Posterior vena cava (tissue), 2 donors: ENCODE measurements at places on chromosomes 13 and 19.

- no peak for DNase-seq
Observed at GRCh38 chr13:90565985-90566713, 781.3 kb upstream of the MIR17HG start.

DNA sequence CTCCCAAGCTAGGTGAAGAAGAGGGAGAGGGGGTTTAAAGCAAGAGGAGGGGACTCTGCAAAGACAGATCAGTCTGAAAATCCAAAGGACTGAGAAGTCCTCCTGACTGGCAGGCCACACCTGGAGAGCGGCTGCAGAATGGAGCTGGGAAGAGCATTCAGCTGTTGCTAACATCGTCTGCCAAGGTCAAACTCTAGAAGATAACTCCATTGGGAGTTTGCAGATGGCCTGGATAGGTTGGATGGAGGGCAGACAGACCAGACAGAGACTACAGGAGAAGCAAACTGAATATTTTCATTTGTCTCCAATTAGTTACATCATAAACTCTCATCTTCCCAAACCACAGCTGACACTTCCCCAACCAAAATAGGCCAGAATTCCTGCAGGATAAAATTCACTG, 19.9 kb upstream of the SHISA2 start:
- no peak for DNase-seq

GRCh38 chr13:32126756-32127155, 95.2 kb downstream of the FRY start:
- DNase-seq: no peak

- DNase-seq: no peak
Observed at GRCh38 chr13:94335761-94336526, 143.5 kb downstream of the DCT start.

DNA sequence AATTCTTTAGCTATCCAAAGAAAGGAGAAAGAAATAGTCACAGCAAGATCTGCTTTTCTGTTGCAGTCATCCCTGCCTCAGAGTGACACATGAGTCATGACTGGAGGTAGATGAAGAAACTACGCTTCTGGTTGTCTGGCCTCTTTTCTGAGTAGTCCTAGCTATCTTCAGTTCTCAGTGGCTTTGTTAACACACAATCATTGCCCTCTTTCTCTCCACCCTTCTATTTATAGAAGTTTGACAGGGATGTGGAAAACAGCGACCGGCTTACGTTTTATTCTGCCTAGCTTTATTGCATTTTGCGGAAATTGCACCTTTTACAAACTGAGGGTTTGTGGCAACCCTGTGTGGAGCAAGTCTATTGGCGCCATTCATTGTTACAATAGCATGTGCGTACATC, 26.7 kb downstream of the SPATA13 start:
- no peak for DNase-seq

- DNase-seq: no peak
Observed at GRCh38 chr19:38862321-38863059, 12.7 kb upstream of the HNRNPL start.

DNA sequence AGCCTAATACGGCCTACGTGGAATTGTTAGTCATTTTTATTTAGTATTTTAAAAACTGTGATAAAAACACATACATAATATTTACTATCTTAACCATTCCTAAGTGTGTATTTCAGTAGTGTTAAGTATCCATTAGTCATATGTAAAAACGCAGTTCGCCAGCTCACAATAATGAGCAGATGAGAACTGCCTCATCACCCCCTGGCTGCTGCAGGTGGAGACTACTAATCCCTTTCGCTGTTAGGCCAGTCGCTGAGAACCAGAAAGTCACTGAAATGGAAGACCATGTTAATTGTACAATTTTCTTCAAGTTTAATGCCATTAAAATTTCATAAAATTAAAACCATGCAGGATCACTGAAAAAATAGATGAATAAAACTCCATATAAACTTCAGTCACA, 1.6 kb downstream of the ESD start:
- DNase-seq: no peak

DNA sequence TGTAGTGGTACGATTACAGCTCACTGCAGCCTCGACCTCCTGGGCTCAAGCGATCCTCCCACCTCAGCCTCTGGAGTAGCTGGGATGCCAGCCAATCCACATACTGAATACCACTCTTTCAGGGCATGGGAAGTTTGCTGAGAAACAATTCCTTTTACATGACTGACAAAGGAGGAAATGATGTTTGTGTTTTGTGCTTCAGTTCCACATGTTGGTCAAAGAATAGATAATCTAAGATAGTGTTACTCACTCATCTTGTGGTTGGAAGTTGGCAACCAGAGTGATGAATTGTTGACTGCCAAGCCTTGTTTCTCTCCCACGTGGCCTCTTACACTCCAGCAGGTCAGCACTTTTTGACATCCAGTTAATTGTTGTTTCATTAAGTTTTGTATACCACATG, 7.6 kb downstream of the MBD3L2B start:
- no peak for DNase-seq

GRCh38 chr13:44660050-44660449, 83.9 kb upstream of the TSC22D1 start:
- no peak for DNase-seq

GRCh38 chr19:19451429-19452242, 46.2 kb downstream of the GATAD2A start:
- peak; percentile 19 for DNase-seq

DNA sequence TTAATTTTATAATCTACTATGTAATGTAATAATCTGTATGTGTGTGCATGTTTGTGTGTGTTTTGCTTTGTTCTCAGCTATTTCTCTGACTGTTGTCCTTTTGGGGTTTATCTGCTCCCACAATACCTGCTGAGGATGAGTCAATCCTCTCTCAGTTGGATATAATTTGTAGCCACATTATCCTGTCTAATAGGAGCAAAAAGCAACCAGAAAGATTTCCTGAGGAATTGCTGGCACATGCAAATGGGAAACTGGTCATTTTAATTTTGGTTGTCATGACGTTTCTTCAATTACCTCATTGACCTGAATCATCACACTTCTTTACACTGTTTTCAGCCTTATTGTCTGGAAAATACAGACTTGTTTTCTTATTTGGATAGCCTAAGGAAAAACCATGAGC, 488.4 kb downstream of the KLF5 start:
- DNase-seq: no peak

- no peak for DNase-seq
Observed at GRCh38 chr19:34969721-34970120, 5.7 kb upstream of the ZNF792 start.

- no peak for DNase-seq
Observed at GRCh38 chr19:38210458-38210987, 13.5 kb downstream of the DPF1 start.

- DNase-seq: no peak
Observed at GRCh38 chr19:15684828-15685227, 11.9 kb downstream of the CYP4F12 start.

DNA sequence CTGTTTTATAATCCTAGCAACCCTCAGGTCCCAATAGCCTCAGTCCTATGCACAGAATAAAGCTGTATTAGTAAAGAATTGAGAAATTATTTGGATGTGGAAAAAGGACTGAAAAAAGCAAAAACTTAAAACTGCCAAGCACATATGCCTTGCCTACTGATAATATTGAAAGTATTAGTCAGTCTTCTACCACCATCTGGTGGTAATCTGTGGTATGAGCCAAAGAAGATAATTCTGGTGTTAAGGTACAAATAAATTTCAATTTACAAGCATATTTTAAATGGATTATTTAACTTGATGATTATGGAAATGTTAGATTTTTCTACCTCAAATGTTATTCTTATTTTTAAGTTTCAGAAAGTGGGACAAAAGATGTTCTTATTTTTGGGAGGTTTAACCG, 460.3 kb upstream of the KLHL1 start:
- no peak for DNase-seq

- DNase-seq: no peak
Observed at GRCh38 chr19:32254509-32254890, 90.9 kb upstream of the ZNF507 start.

DNA sequence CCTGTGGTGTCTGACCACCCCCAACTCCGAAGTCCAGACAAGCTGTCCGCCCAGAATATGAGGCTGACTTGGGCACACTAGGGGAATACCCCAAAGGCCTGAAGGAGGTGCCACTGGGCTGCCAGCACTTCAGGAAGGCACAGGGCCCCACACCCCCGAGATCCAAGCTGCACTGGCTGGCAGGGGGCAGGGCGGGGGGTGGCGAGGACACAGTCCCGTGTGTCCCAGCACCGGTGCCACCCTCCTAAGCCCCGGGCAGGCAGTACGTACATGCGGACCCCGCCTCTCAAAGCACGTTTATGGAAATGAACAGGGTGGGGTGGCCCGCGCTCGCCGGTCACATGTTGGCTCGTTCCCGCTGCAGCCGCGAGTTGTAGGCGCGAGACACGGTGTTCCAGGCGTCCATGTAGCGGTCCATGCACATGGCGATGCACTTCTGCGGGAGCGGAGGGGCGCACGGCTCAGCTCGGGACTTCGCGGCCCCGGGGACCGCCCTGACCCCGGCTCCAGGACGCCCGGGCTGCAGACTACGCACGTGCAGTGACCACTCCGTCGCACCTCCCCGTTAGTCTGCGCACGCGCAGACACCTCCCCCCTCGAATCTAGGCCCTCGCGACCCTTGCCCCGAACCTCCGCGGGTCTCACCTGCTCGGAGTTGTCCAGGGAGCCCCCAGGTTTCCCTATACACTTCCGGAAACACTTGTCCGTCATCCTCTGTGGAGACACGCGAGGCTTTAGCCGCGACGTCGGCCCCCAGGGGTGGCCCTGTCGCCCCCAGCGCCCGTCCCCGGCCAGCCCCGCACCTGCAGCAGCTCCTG, 566 bp downstream of the TIMM13 start:
- DNase-seq: peak; percentile 85

GRCh38 chr19:23774106-23774505, 15.4 kb upstream of the ZNF681 start:
- no peak for DNase-seq

DNA sequence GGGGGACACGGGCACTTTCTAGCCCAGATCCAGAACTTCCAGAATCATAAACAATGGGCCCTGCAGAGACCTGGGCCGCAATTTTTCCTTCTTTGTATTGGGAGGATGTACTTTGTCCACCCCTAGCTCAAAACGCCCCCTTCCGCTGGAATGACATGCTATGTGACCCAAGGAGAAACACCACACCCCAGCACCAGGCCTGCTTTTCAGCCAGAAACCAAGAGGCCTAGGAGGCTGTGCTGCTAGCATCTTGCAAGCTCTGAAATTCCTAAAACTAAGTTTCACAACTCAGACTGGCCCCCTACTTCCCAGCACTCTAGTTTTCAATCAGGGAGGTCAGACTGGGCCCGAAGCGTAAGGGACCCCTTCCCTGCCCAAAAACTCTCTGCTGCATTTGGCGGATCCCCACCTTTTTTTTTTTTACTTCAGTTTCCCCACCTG, 538 bp downstream of the LSM4 start:
- DNase-seq: no peak

DNA sequence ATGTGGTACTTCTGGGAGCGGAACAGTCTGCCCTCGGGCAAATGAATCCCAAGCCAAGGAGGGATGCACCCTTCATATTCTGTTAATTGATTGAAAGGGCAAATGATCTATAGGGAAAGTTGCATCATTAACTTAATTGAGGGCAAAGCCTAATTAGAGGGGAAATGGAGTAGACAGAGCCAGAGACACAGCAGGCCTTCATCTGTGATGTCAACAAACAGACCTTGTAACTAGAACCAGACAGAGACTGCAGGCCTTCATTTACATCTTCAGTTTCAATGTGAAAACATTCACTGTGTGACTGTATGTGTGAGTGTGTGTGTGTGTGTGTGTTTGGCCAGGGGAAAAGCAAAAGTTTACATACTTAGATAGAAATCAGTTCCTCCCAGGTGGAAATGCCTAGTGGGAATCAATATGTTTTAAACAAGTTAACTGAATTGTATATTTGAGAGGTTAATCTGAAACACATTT, 126.4 kb downstream of the SPRY2 start:
- DNase-seq: no peak

GRCh38 chr19:11506101-11506555, 489 bp upstream of the ZNF653 start:
- DNase-seq: no peak

GRCh38 chr13:79736356-79736755, 255.4 kb downstream of the NDFIP2 start:
- no peak for DNase-seq

DNA sequence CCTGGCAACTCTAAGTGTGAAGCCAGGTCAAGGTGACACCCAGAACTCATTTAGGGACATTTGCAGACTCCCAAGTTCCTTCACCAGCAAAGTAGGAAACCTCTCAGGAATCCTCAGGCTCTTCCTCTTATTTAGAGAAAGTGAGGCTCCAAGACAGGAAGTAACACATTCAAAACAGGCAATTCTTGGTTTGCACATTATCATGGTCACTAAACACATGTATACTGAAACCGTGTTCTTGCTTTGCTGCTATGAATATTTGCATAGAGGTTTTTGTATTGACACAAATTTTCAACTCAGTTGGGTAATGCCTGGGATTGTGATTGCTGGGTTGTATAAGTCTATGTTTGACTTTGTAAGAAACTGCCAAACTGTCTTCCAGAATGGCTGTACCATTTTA, 13.2 kb upstream of the URI1 start:
- no peak for DNase-seq

GRCh38 chr19:54470991-54471782, 1.9 kb downstream of the CDC42EP5 start:
- DNase-seq: peak; percentile 83

GRCh38 chr13:44420376-44421220, 47.0 kb downstream of the SERP2 start:
- no peak for DNase-seq

DNA sequence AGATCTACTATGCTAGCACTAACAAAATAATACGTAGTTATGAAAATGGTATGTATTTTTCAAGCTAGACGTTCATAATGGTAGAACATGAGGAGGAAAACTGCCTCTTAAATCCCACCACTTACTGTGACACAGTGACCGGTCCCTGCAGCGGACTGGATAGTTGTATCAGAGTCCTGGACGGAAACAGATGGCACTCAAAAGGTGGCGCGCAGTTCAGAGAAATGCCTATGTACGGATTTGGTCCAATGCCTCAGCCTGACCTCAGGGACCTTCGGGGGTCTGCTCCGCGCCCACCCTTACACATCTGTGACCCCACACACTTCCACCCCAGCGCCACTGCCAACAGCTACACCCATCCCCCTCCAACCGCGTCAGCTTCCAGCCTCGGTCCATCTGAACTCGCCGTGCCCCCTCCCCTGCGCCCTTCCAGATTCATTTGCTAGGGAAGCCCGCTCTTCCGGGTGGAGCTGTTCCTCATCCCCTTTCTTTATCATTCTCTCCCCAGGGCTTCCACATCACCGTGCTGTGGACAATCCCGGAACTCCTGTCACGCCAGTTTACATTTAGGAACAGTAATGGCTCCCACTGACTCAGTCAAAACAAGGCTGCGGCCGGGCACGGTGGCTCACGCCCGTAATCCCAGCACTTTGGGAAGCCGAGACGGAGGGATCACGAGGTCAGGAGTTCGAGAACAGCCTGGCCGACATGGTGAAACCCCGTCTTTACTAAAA, 792 bp upstream of the LENG8 start:
- DNase-seq: no peak

DNA sequence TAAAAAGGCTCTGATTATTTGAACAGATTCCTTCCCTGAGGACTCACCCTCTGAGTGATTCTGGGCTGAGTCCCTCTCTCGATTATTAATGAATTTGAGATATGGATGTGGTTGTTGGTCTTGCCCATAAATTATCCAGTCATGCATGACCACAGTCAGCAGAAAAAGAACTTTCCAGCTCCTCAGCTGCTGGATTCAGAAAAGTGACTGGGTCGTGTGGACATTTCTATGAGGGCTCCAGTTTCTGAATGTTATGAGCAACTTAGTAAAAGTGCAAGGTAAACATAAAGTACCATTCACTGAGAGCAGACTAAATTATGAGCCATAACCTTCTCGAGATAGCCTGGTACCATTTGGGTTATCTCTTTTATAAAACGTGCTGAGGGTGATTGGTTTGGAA, 100.1 kb upstream of the CLDN10 start:
- no peak for DNase-seq
